ENCODE measurements at places on chromosomes 4 and X. TPM values are rescaled to one million over a fixed set of nuclear protein-coding genes. Genes with fewer than 3 reads are reported as not detected.

Gene ITGB1BP2
- 2.0 TPM for total RNA-seq

Gene AR
- under 0.01 TPM for total RNA-seq

Gene DGAT2L6
- total RNA-seq = not detected

Gene GPR173
- total RNA-seq = 2.9 TPM

Gene PDGFRA
- total RNA-seq = 1.6 TPM

Gene IL13RA1
- total RNA-seq = 52.6 TPM

Gene CLOCK
- 21.1 TPM for total RNA-seq

Gene SYTL4
- total RNA-seq = 20.4 TPM

Gene PABPC1L2A
- total RNA-seq = not detected

Gene P2RY10
- total RNA-seq = not detected

Gene HSFX4
- not detected for total RNA-seq

Gene SMIM31
- not detected for total RNA-seq

Gene GNRHR
- not detected for total RNA-seq

Gene GUCY1A1
- total RNA-seq = 20.1 TPM

Gene CFI
- total RNA-seq = 37.5 TPM

Gene HHIP
- 89.8 TPM for total RNA-seq

Gene PABPC4L
- total RNA-seq = 1.3 TPM

Gene UGT2B11
- not detected for total RNA-seq

Gene ARL9
- total RNA-seq = not detected

Gene CD38
- total RNA-seq = not detected

Gene GAB3
- 1.6 TPM for total RNA-seq

Gene TCEAL1
- total RNA-seq = 24.2 TPM

Gene RAB40A
- total RNA-seq = not detected

Gene WDFY3
- 78.0 TPM for total RNA-seq

Gene SH3TC1
- 94.8 TPM for total RNA-seq

Gene AFM
- total RNA-seq = not detected

Gene AFP
- total RNA-seq = not detected

Gene PRR32
- total RNA-seq = not detected

Gene SPATA4
- not detected for total RNA-seq
